T-cell (primary cell): ENCODE measurements at places on chromosomes 4 and X.

GRCh38 chrX:34578237-34578636 is 78.8 kb downstream of the TMEM47 start:
- DNase-seq: no peak

DNA sequence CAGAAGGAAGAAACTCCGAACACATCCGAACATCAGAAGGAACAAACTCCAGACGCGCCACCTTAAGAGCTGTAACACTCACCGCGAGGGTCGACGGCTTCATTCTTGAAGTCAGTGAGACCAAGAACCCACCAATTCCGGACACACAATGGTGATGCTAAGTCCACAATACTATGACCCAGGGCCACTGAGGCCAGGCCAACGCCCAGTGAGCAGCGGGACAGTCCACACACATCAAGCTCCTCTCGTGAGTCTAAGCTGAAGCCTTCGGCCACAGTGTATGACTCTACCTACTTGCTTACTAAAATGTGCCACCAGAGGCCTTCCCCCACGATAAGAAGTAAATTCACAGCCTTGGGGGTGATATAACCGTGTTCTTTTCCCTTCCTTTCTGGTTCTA is 10.2 kb upstream of the CDKN2AIP start:
- DNase-seq: no peak

GRCh38 chr4:93157986-93158385 is 670.6 kb upstream of the ATOH1 start:
- DNase-seq: no peak

GRCh38 chr4:139603576-139604410 is 47.8 kb upstream of the SETD7 start:
- DNase-seq: peak; percentile 22

- DNase-seq: no peak
Measured at GRCh38 chrX:43840265-43840664, 42.0 kb downstream of the MAOB start.

DNA sequence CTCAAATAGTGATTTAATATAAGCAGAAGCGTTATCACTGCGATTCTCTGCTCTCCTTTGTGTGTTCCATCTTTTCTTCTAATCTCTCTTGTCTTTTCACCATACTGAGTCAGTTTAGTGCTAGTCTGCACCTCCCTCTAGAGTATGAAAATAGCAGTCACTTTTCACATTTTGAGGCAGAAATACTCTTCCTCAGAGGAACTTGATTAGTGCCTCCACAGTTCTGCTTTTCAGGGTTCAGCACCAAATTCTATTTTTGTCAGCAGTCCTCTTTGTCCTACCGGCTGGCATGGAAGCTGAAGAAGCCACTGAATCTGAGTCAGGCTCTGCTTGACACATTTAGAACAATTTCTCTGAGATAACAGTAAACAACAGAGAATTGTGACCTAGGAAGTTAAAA is 49.7 kb upstream of the ANKRD17 start:
- DNase-seq: no peak

GRCh38 chr4:24210332-24210902 is 320.6 kb upstream of the PPARGC1A start:
- DNase-seq: no peak

GRCh38 chrX:74420196-74421035 is 877 bp upstream of the SLC16A2 start:
- peak; percentile 11 for DNase-seq

DNA sequence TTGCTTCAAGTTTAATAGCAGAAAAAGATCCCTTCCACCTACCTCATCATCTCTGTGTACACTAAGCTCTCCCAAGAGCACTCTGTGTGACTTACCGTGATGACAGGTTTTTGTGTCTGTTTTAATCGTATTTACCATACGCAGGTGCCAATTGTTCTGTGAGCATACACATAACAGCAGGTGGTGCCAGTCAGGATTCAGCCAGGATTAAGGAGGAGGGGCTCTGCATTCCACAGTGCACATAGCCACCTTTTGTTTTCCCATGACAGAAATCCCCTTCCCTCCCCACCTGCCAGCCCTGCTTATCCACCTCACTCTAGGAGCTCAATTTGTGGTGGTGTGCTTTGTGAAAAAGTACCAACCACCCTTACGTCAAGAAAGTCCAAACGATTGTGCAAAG is 14.8 kb downstream of the ANK2 start:
- no peak for DNase-seq

GRCh38 chr4:77963004-77963403 is 94.1 kb upstream of the FRAS1 start:
- no peak for DNase-seq

DNA sequence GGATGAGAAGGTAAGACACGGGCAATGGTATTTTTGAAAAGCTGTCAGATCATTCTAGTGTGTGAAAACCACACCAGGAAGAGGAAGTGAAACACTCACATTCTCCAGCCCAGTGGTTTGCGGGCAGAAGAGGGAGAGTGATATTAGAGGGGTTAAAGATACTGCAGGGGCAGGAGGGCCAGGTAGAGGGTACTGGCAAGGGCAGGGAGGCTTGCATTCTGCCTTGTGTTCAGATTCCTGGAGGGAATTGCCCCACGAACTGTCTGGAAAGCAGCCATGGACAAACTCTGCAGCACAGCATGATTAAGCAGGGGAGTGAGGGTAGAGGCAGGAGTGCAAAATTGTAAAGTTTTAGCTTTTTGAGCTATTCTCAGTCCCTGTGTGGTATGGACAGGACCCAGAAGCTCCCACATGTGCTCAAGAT is 30.9 kb downstream of the NIPAL1 start:
- peak; percentile 8 for DNase-seq

DNA sequence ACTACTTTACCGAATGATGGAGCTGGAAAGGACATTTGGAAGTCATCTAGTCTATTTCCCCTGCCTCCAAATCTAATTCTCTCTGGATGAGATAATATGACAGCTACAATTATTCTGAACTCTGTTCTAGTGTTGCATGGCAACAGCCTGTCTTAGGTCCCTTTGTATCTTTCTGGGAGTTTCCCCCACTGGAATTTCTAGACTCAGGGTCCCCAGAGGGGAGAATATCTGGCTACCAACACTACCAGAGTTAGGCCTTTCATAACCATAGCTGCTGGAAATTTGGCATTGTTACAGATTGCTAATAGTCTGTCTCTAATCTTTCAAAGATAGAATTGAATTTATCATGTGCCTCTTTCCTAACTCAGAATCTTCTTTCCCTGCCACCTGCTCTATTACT is 4.5 kb downstream of the MSN start:
- DNase-seq: no peak

DNA sequence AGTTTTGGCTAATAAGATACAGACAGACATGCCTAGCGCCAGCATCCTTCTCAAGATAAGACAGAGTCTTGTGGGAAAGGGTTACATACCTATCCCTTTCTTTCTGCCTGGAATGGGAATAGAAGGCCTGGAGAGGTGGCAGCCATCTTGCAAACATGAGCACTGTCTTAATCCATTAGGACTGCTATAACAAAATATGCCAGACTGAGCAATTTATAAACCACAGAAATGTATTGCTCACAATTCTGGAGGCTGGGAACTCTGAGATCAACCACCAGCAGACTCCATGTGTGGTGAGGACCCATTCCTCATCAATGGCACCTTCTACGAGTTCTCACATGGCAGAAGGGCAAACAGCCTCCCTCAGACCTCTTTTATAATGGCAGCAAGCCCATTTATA is 26.5 kb upstream of the NEIL3 start:
- no peak for DNase-seq

GRCh38 chr4:73718375-73719373 is 21.7 kb upstream of the CXCL8 start:
- DNase-seq: no peak

- no peak for DNase-seq
Measured at GRCh38 chrX:13376857-13377549, 57.1 kb upstream of the ATXN3L start.

GRCh38 chr4:80141543-80141942 is 55.8 kb upstream of the PRDM8 start:
- no peak for DNase-seq
